ENCODE measurements at places on chromosomes 13 and 19.
A peak's percentile ranks its signal among the peaks of the same experiment; 100 is the strongest.

DNA sequence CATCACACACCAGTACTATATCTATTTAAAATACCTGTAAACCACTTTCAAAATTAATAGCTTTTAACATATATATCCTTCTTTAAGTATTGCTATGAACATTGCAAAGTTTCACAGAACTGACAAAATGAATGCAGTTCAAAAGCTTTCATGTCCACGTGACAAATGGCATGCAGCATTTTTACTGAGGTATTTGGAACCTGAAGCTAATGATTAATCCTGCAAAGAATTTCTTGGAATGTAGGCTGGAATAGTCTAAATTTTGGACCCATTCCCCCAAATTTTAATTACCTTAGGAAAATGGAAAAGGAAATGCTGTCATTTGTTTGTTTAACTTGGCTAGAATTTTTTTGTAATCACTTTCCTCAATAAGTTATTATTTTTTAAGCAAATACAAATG, 423.8 kb upstream of the GPC6 start:
- DNase-seq = no peak

DNA sequence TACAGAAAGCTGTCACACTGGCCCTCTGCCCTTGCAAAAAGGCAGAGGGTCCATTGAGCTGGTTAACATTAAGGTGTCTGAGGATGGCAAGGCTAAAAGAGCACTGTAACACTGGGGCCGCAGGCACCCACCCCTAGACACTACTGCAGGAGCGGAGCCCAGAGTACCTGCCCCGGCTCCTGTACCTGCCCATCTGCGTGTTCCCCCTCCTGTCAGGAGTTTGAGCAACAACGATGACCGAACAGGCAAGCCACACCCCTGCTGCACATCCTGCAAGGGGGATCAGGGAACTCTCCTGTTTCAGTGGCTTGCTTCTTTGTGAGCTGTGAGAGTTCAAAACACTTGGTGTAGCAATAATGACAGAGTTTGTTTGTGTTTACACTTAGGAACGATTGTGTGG, 117.4 kb upstream of the STARD13 start:
- no peak for DNase-seq

DNA sequence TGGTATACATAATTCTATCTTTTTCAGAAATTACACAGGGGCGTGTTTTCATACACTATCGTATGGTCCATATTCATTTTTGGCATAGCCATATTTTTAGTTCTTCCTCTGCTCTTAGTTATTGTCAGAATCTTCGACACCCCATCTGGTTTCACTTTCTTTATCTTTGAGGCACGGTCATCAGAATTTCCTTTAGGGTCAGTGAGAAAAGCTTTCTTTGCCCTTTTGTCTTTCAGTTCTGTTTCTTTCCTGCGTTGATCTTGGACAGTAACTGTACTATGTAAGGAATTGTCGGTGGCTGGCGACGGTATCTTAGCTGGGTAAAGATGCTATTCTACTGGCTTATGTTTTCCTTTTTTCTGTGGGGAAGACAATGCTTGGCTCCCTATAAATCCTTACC, 10.6 kb upstream of the KIR2DL4 start:
- no peak for DNase-seq

GRCh38 chr19:16569609-16570320, 2.5 kb downstream of the SLC35E1 start:
- DNase-seq = no peak

- DNase-seq = peak; percentile 50
Measured at GRCh38 chr19:410243-410781, 1.4 kb upstream of the C2CD4C start.

GRCh38 chr13:39530916-39531315, 72.1 kb downstream of the LHFPL6 start:
- DNase-seq = no peak

GRCh38 chr13:22270881-22271280, 600.0 kb downstream of the FGF9 start:
- DNase-seq = no peak

- DNase-seq = peak; percentile 84
Measured at GRCh38 chr19:7348587-7349230, at the start of gene ARHGEF18. Gene ARHGEF18 (plus strand): TSS chr19:7348937. CDS start chr19:7362891, 13,954 bp downstream.

GRCh38 chr13:26050568-26051230, 1.1 kb downstream of the SHISA2 start:
- no peak for DNase-seq

GRCh38 chr13:23321535-23322241, 111.8 kb downstream of the SACS start:
- no peak for DNase-seq

GRCh38 chr13:60044321-60044720, 119.4 kb downstream of the DIAPH3 start:
- DNase-seq = no peak

DNA sequence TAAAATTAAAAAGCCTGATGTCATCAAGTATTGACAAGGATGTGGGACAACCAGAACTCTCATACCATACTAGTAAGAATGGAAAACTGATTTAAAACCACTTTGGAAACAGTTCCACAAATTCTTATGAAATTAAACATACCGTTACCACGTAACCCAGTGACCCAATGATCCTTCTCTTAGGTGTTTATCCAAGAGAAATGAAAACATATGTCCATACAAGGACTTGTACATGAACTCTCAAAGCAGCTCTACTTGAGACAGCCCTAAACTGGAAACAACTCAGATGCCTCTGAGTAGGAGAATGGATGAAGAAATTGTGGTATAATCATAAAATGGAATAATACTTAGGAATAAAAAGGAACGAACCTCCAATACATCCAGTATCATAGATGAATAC, 27.6 kb downstream of the SLC6A16 start:
- no peak for DNase-seq

DNA sequence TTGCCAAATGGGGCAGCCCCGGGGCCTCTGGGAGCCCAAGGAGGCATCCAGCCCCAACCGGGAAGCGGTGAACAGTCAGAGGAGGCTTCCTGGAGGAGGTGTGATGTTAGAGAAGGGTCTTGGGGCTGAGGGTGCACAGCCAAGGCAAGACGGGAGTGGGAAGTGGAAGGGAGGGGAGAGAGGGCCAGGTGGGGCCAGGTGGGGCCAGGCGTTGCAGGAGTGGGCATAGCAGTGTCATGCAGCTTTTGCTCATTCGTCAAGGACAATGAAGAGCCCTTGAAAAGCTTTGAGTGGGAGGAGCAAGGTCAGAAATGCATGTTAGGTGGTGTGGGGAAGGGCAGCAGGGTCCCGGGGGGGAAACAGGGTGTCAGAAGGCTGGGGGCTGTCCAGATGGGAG, 1.8 kb downstream of the FBN3 start:
- no peak for DNase-seq

DNA sequence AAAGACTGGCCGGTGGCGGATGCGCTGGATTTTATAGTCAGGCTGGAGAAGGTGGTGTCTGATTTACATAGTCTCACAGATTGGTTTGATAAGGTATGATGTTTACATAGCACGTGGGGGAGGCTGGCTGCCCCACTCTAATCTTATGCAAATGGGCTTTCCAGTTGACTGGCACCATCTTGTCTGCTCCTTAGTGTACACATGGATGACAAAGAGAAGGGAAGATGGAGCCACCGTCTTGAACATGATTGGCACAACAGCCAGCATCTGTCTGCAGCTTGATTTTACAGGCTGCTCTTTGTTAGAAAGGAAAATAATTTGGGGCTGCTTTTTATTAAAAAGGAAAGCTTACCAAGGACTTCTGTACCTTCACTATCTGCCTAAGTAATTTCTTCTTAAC, 265.2 kb upstream of the MAB21L1 start:
- DNase-seq = no peak

DNA sequence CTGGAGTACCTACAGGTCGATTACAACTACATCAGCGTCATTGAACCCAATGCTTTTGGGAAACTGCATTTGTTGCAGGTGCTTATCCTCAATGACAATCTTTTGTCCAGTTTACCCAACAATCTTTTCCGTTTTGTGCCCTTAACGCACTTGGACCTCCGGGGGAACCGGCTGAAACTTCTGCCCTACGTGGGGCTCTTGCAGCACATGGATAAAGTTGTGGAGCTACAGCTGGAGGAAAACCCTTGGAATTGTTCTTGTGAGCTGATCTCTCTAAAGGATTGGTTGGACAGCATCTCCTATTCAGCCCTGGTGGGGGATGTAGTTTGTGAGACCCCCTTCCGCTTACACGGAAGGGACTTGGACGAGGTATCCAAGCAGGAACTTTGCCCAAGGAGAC, 4.7 kb downstream of the SLITRK5 start:
- no peak for DNase-seq

DNA sequence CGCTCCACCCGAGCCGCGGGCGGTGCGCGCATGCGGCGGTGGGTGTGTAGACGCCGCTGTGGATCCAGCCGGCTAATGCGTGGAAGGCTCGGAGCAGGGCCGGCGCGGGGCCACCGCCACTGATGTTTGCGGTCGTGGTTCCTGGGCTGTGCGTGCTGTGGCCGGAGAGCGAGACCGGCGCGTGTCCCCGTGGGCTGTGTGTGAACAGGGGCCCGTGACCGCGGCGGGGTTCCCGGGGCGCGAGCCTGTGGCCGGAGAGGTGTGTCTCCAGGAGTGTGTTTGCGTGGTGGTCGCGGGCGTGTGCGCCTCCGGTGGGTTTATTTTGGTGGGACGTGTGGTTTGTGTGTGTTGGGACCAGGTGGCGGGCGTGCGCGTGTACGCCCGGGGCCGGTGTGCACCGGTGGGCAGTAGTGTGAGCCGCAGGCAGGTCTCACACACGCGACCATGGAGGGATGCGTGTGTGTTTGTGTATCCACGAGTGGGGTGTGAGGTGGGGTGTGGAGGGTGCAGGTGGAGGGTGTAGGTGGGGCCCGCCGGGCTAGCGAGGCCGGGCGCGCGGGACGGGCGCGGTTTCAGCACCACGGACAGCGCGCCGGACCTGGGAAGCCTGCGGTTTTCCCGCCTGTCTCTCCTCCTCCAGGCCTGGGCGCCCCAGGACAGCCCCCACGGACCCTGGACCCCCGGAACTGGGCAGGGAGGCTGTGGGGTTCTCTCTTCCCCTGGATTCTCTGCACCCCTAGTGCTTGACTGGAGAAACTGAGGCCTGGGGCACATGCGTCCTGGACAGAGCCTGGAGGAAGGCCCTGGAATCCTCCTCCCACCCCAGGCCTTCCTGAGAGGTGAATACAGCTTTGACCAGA, 1.6 kb downstream of the HCN2 start:
- no peak for DNase-seq

- no peak for DNase-seq
Measured at GRCh38 chr13:88074794-88075510, 403.8 kb downstream of the SLITRK5 start.

DNA sequence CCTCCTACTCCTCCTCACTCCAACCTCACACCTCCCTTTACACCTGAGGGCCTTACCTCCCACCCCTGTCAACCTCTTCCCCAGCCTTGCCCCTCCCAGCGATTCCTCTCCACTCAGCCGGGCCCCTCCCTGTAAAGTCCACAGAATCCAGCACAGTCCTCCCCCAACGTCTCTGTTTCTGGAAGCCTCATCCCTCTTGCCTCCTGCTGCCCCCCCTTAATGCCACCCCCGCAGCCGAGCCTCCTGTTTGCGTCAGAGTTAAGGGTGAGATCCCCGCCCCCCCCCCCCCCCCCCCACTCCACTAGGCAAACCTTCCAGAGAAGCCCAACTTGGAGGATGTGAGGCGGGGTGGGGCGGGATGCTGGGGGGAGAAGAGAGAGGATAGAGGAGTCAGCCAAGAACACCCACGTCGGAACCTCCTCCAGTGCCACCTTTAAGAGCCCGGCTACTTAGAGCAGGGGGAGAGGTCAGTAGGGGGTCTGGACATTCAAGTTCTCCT, 2.1 kb downstream of the UNC13A start:
- DNase-seq = no peak

DNA sequence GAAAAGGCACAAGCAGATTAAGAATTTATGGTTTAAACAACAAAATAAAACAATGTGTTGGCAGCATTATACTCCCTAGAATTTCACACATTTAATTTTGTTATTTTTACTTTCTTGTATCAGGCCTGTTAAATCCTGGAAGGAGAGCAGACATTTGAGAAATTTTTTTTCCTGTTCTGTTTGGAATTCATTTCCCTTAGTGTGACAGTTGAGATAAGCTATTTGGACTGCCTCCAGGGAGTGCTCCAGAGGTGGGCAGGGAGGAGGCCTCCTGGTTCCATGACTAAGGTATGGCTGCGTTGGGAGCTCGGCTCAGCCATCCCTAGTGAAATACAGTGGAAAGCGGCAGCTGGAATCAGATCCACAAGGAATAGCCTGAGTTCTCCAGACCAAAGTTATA, 185.7 kb downstream of the KCNRG start:
- DNase-seq = no peak

DNA sequence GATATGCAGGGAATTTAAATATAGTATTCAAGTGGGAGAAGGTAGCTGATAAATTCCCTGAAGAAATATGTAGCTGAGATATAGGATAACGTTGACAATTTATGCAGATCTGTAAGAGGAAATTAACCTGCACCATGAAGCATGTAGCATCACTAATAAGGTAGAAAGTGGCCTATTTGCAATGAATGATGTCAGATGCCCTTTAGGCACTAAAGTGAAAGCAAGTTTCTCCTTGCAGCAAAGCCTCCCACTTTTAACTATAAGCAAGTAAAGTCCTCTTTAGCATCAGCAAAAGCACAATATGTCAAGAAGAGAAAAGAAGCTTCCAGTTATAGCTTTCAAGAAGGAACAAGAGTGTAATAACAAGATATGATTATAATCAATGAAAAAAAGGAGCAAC, 102.5 kb upstream of the SLITRK1 start:
- DNase-seq = no peak

GRCh38 chr13:91399189-91400062, 1.0 kb downstream of the GPC5 start:
- no peak for DNase-seq

DNA sequence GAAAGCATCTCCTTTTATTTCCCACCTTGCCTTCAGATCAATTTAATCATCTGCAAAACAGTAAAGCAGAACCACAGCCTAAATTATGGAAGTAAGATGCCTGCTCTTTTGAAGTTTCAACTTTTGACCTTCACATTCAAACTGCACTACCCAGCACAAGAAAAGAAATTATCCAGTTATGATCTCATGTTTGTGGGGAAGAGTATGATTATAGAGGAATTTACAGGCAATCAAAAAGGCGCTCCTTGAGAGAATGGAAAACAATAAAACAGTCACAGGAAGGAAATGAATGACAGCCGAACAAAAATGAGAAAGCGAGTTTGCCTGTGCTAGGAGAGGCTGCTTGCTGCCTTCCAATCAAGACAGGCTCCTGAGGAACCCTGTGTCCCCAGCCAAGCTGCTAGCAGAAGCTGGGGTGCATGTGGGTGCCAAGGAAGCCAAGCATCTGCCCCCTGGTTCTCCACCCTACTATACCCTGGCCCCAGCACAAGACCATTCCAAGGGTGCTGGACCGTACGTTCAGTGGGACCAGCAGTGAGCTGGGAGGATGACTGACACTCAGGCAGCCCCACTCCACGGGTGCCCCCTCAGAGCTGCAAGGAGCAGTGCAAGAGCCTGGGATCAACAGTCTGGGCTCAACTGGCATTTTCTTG, 47.8 kb downstream of the PEPD start:
- DNase-seq = peak; percentile 39

- peak; percentile 53 for DNase-seq
Measured at GRCh38 chr13:110575322-110576069, 14.0 kb upstream of the RAB20 start.

- DNase-seq = no peak
Measured at GRCh38 chr13:50779443-50780200, 63.9 kb downstream of the DLEU7 start.
